Activated naive CD4-positive, alpha-beta T cell treated with anti-CD3 and anti-CD28 coated beads for 36 hours (primary cell): ENCODE measurements at places on chromosomes 3 and 15. TPM values are rescaled to one million over a fixed set of nuclear protein-coding genes. Genes with fewer than 3 reads are reported as not detected.

DNA sequence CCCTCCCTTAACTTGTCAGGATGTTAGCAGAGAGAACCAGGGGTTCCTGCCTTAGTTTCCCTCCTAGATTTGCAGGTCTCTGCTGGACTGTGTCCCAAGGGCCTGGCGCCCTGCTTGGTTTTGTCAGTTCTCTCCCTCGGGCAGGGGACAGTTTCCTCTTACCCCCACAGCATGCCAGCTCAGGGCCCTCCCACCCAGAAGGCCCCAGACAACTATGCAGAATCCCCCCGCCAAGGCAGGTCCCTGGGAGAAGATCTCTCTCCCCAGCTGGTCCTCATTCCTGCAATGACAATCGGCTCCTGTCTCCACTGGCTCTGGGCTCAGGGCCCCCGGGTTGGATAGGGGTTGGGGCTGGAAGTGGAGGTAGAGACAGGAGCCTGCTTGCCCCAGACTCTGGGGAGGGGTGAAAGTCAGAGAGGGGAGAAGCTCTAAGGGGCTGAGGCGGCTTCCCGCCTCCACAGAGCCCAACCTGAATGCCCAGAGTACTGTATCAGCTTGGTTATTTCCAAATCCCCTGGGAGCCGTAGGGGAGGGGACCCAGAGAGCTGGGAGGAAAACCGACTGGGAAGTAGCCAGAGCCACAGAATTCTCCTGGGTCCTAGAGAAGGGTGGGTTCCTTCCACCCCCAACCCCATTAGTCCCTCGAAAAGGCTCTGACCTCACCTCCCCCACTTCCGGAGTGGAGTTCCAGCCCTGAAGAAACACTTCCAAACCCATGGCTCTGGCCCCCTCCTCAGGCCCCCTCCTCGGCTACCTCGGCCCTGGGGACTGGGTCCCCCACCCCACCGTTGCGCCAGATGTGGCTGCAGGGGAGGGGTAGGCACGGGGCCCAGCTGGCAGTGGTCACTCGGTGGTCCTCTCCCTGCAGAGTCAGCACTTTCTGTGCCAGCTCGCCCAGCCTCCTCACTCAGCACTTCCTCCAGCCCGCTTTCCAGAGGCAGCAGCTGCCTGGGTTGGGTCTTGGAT is 3.8 kb upstream of the LOXL1 start:
- H3K27ac ChIP-seq, result no peak overlapping the region
- peaks cover 29% of the 10 kb centered on the region for H3K4me1 ChIP-seq
- no peak for DNase-seq
- no peak overlapping the region for H3K4me3 ChIP-seq
- peaks cover 22% of the 10 kb centered on the region for H3K36me3 ChIP-seq

GRCh38 chr15:33328106-33328505 is 17.3 kb downstream of the RYR3 start:
- DNase-seq, result no peak
- no peak overlapping the region for H3K27ac ChIP-seq
- peaks cover 38% of the 10 kb centered on the region for H3K27me3 ChIP-seq
- H3K36me3 ChIP-seq, result no peaks in the 10 kb centered on the region
- H3K4me3 ChIP-seq, result no peak overlapping the region

DNA sequence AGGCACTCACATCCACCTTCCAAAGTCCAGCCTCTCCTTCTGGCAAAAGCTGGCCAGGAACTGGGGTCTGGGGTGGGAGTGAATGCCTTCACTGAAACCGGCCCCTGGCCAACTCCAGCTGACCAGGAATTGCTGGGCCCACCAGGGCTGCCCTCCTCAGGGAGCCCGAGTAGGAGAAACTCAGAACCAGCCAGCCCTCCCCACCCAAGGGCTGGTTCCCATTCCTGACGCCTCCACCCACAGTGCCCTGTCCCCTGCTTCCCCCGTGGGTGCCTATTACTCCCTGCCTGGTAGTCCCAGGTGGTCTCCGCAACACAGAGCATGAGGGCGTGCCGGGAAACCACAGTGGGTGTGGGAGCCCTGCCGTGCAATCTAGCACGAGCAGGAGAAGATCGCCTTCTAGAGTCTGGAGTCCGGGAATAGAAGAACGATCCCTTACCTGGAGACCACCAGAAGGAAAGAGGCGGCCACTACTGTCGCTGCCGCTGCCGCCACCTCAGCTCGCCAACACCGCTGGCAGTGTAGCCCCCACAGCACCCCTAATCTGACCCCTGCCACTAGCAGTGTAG is 178.8 kb downstream of the POTEB3 start:
- no peaks in the 10 kb centered on the region for H3K36me3 ChIP-seq
- H3K27me3 ChIP-seq, result no peaks in the 10 kb centered on the region
- no peak overlapping the region for H3K27ac ChIP-seq
- H3K4me3 ChIP-seq, result no peak overlapping the region
- H3K4me1 ChIP-seq, result no peaks in the 10 kb centered on the region

GRCh38 chr3:32877598-32877997 is 59.8 kb downstream of the TRIM71 start:
- H3K27me3 ChIP-seq, result peaks cover 18% of the 10 kb centered on the region
- H3K36me3 ChIP-seq, result no peaks in the 10 kb centered on the region
- H3K4me3 ChIP-seq, result no peak overlapping the region
- H3K27ac ChIP-seq, result no peak overlapping the region

GRCh38 chr3:171775943-171776342 is 34.3 kb downstream of the PLD1 start:
- DNase-seq, result no peak
- H3K4me3 ChIP-seq, result no peak overlapping the region
- no peaks in the 10 kb centered on the region for H3K4me1 ChIP-seq

- no peak overlapping the region for H3K4me3 ChIP-seq
- peaks cover 5% of the 10 kb centered on the region for H3K4me1 ChIP-seq
- H3K27me3 ChIP-seq, result no peaks in the 10 kb centered on the region
- DNase-seq, result no peak
- H3K27ac ChIP-seq, result no peak overlapping the region
- H3K36me3 ChIP-seq, result peaks cover 4% of the 10 kb centered on the region
These were observed 78.6 kb downstream of the HERC1 start for GRCh38 chr15:63755162-63755561.

DNA sequence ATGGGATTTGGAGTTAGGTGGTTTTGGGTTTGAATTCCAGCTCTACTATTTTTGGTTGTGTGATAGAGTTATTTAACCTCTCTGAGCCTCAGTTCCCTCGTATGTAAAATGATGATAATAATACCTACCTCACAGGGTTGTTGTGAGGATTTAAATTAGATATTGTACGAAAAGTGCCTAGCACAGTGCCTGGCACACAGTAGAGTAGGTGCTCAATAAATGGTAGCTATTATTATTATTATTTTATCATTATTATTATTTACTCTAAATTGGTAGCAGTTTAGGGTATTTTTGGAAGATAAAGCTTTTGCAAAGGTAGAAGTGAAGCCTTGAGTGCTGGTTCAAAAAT is 1.3 kb upstream of the AP2M1 start:
- no peak overlapping the region for H3K4me3 ChIP-seq
- H3K4me1 ChIP-seq, result peaks cover 29% of the 10 kb centered on the region
- H3K27ac ChIP-seq, result no peak overlapping the region
- H3K27me3 ChIP-seq, result no peaks in the 10 kb centered on the region

DNA sequence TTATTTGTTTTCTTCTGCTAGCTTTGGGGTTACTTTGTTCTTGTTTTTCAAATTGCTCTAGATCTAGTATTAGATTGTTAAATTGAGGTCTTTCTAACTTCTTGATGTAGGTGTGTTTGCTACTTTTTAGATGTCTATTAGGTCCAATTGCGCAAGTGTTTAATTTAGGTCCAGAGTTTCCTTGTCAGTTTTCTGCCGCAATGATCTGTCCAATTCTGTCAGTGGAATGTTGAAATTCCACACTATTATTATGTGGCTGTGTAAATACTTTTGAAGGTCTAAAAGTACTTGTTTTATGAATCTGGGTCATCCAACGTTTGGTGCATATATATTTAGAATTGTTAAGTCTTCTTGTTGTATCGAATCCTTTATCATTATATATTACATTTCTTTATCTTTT is 324.4 kb upstream of the SGO1 start:
- H3K27ac ChIP-seq, result no peak overlapping the region
- no peaks in the 10 kb centered on the region for H3K4me1 ChIP-seq
- no peak overlapping the region for H3K4me3 ChIP-seq
- H3K36me3 ChIP-seq, result peaks cover 3% of the 10 kb centered on the region

DNA sequence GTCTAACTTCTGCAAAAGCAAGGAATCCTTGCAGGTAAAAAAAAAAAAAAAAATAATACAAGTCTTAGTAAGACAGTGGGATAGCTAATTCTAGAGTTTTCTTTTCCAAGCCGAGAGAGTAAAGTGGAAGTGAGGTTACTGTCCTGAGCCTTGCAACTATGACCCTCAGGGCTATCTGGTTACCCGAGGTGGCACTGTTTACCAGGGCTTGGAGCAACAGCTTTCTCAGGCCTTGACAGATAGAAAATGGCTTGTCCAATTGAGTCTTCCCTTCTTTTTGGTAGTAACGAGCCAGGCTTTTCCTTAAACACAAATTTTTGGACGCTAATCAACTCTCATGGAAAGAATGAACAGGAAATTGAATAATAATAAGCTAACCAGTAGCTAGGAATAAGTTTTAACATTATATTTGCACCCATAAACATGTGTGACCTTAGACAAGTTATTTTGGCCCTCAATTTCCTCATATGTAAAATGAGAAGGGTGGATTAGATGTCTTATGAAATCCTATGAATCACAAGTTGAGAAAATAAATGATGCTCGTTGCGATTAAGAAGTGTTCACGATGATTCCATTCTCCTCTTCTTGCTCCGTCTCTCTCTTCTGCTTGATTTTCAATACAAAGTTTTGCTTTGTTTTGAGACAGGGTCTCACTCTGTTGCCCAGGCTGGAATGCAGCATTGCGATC is 236.9 kb upstream of the KBTBD8 start:
- H3K27ac ChIP-seq, result no peak overlapping the region
- no peaks in the 10 kb centered on the region for H3K4me1 ChIP-seq
- no peaks in the 10 kb centered on the region for H3K27me3 ChIP-seq
- H3K36me3 ChIP-seq, result no peaks in the 10 kb centered on the region

GRCh38 chr3:160980740-160981139 is 124.4 kb downstream of the B3GALNT1 start:
- peak; percentile 7 for DNase-seq
- H3K36me3 ChIP-seq, result peaks cover 2% of the 10 kb centered on the region
- no peak overlapping the region for H3K27ac ChIP-seq

DNA sequence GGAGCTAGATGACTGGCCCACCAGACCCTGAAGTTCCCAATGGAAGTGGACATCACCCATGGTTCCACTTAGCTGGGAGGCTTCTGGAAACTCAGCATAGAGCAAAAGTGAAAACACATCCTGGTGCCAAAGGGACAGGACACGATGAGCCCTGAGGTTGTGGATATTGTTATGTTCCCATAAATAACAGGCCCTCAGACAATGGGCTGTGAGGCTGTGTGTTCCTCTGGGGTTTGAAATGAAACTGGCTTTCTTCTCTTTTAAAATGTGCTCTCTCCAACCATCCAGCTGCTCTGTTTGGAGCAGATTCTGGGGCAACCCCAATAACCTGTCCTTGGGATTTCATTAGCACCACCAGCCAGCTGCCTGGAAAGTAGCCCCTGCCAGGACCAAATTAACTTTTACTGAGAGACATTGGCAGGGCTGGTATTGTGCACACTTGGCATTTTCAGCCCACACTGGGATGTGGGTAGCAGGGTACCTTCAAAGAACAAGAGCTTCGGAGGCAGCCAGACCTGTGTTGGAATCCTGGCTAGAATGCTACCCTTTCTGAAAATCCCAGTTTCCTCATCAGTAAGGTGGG is 97.5 kb downstream of the DNAJB8 start:
- no peak overlapping the region for H3K27ac ChIP-seq
- no peak for DNase-seq

GRCh38 chr3:160707187-160707794 is 30.3 kb downstream of the ARL14 start:
- peak; percentile 56 for DNase-seq
- no peak overlapping the region for H3K4me3 ChIP-seq
- no peak overlapping the region for H3K27ac ChIP-seq
- H3K4me1 ChIP-seq, result no peaks in the 10 kb centered on the region
- peaks cover 32% of the 10 kb centered on the region for H3K27me3 ChIP-seq

GRCh38 chr15:80977627-80978036 is 12.0 kb downstream of the MESD start:
- peaks cover 54% of the 10 kb centered on the region for H3K4me1 ChIP-seq
- no peak overlapping the region for H3K4me3 ChIP-seq

EHD4 gene
- total RNA-seq, result 30.1 TPM

NKTR gene
- total RNA-seq, result 62.1 TPM

ASB14 gene
- not detected for total RNA-seq

RHOV gene
- not detected for total RNA-seq

KLHL6 gene
- 82.3 TPM for total RNA-seq

DUOX1 gene
- 0.17 TPM for total RNA-seq

HYAL1 gene
- total RNA-seq, result not detected
